ENCODE measurements at places on chromosomes 13 and 19.

- no peak for DNase-seq
Measured at GRCh38 chr13:29435125-29435911, 160.2 kb downstream of the SLC7A1 start.

DNA sequence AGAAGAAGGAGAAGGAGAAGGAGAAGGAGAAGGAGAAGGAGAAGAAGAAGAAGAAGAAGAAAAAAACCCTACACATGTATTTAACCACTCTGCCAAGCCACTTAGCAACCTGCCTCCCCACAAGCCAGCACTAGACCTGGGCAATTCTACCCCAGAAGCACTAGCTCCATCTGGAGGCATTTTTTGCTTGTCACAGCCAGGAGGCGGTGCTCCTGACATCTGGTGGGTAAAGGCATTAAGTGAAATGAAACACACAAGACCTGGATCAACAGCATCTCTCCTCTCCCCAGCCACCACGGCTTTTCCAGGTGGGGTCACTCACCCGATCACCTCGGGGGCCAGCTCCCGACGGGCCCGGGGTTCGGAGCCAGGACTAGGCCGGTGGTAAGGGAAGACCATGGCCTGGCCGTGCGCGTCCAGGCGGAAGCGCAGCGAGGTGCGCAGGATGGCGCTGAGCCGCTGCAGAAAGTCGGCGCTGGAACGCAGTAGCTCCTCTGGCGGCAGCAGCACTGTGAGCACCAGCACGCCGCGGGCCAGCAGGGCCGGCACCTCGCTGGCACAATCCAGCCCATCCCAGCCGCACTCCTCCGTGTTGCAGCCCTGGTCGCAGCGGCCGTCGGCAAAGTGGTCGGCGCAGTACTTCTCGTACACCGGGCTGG, 26.9 kb downstream of the NOTCH3 start:
- DNase-seq, result no peak

DNA sequence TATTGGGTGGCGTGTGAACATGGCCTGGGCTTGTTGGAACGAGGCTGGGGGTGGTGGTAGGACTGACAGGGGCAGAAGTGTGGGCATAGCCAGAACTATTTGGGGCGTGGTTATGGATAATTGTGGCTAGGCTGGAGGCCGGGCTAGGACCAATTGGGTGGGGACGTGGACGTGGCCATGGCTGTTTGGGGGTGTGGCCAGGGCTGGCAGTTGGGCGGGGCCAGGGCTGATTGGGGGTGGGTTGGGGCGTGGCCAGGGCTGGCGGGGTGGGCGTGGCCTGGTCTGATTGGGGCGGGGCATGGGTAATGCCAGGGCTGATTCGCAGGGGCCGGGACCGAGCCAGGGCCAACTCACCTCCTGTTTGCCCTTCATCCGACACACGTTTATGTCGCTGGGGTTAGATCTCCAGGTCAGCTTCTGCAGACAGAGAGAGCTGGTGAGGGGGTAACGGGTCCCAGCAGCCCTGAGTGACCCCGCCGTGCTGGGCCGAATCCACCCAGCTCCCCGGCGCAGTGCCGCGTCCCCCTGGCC, 2.8 kb downstream of the SEMA6B start:
- no peak for DNase-seq

GRCh38 chr19:19021115-19021514, 12.2 kb downstream of the SUGP2 start:
- DNase-seq, result no peak

GRCh38 chr19:45152504-45153338, 8.1 kb downstream of the NKPD1 start:
- DNase-seq, result peak; percentile 55

- DNase-seq, result no peak
Measured at GRCh38 chr13:84380866-84381265, 498.6 kb upstream of the SLITRK1 start.

- peak; percentile 56 for DNase-seq
Measured at GRCh38 chr19:10193790-10194499, 808 bp downstream of the DNMT1 start.

- DNase-seq, result no peak
Measured at GRCh38 chr13:33994198-33994597, 176.2 kb downstream of the RFC3 start.

GRCh38 chr19:5987077-5987818, 9.3 kb upstream of the RANBP3 start:
- peak; percentile 30 for DNase-seq

DNA sequence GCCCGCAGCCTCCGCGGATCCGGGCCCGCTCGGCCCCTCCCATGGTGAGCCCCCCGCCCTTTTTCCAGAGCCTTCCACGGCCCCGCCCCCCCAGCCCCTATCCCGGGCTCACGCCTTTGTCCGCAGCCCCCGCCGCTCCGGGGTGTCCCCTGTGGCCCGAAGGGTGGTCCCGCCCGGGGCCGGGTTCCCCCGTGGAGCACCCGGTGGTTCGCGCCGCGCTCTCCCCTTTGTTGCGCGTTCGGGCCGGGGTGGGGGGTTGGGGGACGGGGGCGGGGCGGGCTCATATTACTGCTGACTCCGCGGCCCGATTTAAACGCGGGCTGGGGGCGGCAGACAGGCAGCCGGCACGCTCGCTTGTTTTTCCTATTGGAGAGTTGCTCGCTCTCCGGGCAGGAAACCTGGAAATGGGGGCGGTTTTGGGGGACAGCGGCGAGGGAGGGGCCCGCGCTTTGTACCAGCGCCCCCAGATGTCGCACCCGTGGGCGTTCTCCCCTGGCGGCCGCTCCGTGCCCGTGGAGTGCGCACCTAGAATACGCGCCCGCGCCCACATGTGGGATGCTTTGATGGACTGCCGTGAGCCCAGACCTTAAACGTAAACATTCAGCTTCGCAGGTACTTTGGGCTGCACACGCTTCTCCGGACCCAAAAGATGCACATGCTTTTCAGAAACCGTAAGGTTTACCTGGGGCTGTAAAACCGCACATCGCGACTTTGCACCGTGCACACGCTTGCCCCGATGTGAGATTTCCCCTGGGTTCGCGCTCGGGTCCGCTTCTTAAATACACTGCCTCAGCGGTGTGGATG, 699 bp downstream of the PTOV1 start:
- no peak for DNase-seq

- peak; percentile 45 for DNase-seq
Measured at GRCh38 chr19:49746206-49746958, 16.7 kb downstream of the TSKS start.

GRCh38 chr13:66301006-66301405, 929.1 kb downstream of the PCDH9 start:
- no peak for DNase-seq

- no peak for DNase-seq
Measured at GRCh38 chr13:91889641-91890040, 491.2 kb downstream of the GPC5 start.

GRCh38 chr13:40251343-40252032, 415.0 kb downstream of the FOXO1 start:
- DNase-seq, result no peak

DNA sequence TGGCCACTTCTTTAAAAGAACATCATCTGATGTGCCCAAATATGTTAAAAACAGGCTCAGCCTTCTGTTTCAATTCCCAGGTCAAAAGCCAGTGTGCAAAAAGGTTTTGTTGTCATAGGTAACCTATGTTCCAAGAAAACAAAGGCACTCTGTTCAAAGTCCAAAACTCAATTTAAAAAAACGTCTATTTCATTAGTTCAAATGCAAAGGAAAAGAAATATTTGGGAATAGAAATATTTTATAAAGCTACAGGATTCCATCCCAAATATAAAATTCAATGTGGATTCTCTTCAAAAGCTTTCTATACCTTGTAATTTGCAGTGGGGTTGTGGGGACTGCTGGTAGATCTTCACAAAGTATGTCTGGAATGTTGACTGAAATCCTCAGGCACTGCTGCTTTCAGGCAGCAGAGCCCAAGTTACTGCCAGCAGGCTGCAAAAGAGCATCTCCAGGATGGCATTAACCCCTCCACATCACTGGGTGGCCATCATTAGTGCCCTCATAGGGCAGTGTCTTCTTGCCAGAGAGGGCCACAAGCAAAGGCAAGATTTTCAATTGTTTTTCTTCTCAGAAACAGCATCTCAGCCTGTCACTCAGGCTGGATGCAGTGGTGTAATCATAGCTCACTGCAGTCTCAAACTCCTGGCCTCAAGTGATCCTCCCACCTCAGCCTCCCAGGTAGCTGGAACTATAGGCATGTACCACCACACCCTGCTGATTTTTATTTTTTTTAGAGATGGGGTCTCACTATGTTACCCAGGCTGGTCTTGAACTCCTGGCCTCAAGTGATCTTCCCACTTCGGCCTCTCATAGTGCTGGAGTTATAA, 22.8 kb upstream of the STK24 start:
- no peak for DNase-seq

DNA sequence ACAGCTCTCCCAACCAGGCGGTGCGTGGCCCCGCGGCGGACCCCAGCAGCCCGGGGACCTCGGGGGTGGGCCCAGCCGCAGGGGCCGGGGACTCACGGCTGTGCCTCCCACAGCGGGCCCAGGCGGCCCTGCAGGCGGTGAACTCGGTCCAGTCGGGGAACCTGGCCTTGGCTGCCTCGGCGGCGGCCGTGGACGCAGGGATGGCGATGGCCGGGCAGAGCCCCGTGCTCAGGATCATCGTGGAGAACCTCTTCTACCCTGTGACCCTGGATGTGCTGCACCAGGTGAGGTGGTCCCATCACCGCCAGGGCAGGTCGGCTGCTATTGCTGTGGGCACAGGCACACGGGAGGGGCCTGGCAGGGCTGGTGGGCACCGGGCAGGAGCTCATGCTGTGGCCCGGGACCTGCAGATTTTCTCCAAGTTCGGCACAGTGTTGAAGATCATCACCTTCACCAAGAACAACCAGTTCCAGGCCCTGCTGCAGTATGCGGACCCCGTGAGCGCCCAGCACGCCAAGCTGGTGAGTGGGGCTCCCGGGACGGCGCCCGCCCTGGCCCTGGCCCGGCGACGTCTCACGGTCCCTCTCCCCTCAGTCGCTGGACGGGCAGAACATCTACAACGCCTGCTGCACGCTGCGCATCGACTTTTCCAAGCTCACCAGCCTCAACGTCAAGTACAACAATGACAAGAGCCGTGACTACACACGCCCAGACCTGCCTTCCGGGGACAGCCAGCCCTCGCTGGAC, 7.3 kb downstream of the PTBP1 start:
- no peak for DNase-seq

DNA sequence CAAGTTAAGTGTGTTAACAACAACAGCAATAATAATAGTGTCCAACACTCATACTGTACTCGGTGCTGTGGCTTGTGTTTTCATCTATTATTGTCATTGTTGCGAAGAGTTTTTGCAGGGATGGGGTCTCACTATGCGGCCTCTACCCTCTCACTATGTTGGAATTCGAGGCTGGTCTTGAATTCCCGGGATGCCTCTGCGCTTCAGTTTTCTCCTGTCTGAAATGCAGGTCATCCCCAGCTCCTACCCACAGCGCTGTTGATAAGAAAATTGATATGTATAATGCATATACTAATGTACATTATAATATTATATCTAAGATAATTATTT, 4.9 kb upstream of the SBK3 start:
- no peak for DNase-seq

- no peak for DNase-seq
Measured at GRCh38 chr13:61192826-61193225, 222.8 kb downstream of the PCDH20 start.

DNA sequence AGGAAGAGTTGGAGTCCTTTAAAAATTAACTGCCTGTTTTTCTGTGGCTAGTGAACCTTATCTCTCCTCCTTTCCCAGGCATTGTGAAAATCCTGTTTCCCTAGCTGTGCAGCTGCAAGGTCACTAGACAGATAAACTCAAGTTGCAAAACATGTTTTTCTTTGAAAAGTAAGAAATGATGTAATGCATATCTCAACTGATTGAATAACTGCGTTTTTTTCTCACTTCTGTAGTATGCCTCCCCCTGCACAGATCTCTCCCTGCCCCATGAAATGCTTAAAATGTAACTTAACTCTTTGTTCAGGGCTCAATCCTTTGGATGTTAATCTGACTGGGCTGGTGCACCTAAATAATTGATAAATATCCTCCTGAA, 27.7 kb upstream of the CYSLTR2 start:
- DNase-seq, result no peak

DNA sequence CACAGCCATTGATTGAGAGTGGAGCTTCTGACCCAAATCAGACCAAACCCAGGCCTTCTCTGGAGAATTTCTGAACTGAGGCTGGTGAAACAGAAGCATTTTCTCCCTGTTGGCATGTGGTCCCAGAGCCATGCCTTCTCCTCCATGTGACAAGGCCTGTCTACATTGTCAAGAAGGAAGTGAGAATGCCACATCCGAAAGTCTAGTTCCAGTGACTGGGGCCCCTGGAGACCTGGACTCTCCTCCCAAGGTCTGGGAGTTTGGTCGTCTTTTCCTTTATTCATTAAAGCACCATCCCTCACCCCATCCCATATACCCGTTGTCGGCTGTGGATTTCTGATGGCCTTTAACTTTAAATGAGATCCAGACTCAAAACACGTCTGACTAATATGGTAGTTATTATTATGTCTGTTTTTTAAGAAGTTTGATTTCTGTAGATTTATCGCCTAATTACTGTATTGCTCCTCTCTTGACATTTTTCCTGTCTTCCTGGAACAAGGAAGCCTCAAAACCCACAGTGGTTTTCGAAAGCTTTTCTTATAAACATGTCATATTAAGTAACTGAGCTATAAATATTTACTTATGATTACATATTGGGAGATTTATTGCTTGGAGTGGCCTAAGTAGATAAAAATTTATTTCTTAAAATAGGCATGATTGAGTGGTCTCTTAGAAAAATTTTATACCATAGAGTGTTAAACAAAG, 128.3 kb upstream of the FRY start:
- no peak for DNase-seq

DNA sequence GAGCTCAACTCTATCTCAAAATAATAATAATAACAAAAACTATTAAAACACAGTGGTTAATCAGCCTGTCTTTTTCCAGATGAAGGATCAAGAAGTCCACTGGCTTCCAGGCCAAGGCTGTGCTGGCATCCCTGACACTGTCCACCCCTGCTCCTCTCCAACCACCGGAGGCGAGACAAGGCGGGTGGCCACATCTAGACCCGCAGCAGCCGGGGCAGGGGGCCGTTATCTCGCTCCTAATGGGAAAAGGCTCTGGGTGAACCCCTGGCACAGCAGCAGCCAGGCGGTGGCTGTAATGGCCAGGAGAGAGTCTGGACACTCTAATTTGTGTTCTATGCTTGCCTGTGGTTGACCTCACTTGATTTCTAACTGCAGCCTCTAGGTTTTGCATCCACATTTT, 158.0 kb upstream of the SOX1 start:
- DNase-seq, result no peak

GRCh38 chr13:73325723-73326558, 267.1 kb downstream of the KLF5 start:
- no peak for DNase-seq

GRCh38 chr13:26710166-26710565, 50.4 kb downstream of the GPR12 start:
- no peak for DNase-seq

DNA sequence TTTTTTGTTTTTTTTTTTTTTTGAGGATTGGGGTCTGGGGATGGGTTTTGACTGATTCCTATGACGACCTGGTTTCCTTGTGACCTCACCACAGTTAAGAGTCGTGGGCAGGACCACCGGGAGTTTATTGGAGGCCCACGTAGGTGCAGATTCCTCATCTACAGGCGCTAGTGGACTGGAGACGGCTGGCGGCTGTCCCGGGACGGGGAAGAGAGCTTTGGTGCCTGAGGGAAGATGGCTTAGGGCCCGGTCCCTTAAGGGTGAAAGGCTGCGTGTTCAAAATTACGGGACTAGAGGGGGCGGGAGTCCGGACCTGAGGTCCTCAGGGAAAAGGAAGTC, 682 bp upstream of the TEAD2 start:
- DNase-seq, result peak; percentile 58

Data from stimulated activated naive CD4-positive, alpha-beta T cell (primary cell).